Kasumi-1 (cell line): ENCODE measurements at places on chromosomes 7 and 10.

DNA sequence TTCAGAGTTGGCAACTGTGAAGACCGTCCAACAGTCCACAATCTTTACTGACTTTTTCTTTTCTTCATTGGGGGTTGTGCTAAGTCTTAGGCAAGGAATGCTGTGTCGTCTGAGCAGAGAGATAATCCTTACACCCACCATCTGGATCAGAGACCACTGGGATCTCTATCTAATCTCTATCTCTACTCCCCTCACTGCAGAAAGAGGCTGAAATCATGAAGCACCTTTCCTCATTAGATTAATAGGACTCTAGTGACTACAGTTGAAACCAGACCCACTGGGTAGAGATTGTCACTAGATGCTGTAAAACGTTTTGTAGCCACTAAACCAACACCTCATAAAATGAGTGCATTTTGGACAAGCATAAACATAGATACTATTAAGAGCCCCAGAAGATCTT, 387.4 kb upstream of the CELF2 start:
- DNase-seq: no peak

DNA sequence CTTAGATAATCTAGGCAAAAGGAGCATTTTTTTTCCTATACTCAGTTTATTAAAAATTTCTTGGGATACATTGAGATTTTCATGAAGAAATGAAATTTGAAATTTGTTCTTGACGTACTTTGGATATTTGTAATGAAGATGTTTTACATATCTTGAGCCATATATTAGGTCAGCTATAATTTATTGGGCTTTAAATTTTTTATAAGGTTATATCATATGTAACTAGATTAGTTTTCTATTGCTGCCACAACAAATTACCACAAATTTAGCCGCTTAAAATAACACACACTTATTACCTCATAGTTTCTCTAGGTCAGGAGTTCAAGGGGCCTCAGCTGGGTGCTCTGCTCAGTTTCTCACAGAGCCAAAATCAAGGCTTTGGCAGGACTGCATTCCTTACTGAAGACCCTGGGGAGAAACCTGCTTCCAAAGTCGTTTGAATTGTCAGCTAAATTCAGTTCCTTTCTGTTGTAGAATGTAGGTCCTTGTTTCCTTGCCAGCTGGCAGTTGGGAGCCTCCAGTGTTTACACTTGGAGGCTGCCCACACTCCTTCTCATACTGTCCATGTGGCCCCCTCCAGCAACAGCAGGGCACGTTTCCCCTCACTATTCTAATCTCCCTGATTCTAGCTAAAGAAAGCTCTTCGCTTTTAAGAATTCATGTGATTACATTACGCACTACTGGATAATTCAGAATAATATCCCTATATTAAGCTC, 42.6 kb upstream of the DNAH11 start:
- DNase-seq: no peak

DNA sequence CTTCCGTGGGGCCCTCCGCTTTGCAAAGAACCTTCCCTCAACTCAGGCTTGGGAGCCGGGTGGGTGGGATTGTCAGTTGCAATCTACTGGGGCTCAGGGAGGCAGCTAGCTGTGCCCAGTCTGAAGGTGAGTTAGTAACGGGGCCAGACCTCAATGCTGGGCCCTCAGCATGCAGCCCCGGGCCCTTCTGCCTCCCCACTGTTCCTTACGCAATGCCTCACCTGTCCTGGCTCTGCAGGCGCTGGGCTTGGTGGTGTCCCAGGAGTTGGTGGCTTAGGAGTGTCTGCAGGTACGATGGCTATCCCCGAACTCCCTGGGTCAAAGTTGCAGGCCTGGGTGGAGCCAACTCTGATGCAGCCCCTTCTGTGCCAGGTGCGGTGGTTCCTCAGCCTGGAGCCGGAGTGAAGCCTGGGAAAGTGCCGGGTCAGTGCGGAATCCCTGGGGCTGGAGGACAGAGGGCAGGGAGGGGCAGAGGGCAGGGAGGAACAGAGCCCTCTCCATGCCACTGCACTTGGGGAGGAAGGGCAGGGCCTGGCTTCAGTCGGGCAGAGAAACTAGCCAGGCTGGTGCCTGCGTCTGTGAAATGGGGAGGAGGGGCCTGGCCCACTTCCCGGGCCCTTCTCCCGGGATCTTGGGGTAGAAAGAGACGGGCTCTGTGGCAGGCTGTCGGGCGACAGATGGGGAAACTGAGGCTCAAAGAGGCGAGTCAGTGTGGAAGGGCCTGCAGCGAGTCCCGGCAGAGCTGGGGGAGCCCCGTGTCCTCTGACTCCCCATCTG, 15.0 kb downstream of the ELN start:
- DNase-seq: no peak

- no peak for DNase-seq
Observed at GRCh38 chr10:86252079-86252478, 114.5 kb downstream of the GRID1 start.

DNA sequence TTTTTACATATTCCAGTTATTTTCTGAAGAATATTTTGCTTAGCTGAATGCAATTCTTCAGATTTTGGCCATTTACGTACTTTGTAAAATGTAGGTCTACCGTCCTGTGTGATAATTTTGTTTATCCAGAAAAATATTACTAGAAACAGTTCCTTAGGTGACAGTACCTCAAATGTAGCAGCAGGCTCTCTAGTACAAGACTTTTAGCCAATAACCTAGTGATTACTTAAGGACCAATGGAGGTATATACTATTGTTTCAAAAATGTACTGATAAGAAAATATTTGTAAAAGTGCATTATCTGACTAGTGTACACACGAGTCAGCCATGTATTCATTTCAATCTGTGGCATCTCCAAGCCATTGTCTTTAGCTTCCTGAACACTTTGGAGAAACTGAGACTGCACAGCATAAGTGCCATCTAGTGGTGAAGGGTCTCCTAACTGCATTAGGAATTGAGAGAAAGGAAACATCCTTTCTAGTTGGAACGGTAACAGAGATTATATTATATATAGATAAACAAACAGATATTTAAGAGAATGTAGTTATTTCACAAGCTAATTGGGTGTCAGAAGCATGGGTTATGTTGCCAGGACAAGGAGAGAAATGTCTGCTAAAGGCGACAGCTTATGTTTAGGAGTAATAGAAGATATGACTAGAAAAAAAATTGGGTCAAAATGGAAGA, 23.7 kb downstream of the RTKN2 start:
- DNase-seq: peak; percentile 85

DNA sequence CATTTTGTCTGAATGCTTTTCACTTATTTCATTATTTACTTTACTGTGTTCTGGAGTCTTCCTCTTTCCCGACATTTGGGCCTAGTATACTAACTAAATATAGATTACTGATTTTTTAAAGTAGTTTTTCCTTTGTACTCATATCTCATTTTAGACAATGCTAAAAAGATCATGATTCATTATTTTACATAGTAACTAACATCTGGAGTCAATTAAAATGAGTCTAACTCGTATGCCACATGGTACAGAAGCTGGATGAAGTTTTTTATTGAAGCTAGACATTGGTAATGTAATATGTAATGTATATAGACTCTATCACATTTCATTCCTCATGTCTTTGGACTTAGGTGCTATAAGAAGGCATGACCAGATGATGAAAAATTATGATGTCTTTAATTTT, 156.3 kb upstream of the HGF start:
- DNase-seq: no peak

GRCh38 chr10:105068497-105068896, 427.4 kb downstream of the SORCS3 start:
- no peak for DNase-seq

DNA sequence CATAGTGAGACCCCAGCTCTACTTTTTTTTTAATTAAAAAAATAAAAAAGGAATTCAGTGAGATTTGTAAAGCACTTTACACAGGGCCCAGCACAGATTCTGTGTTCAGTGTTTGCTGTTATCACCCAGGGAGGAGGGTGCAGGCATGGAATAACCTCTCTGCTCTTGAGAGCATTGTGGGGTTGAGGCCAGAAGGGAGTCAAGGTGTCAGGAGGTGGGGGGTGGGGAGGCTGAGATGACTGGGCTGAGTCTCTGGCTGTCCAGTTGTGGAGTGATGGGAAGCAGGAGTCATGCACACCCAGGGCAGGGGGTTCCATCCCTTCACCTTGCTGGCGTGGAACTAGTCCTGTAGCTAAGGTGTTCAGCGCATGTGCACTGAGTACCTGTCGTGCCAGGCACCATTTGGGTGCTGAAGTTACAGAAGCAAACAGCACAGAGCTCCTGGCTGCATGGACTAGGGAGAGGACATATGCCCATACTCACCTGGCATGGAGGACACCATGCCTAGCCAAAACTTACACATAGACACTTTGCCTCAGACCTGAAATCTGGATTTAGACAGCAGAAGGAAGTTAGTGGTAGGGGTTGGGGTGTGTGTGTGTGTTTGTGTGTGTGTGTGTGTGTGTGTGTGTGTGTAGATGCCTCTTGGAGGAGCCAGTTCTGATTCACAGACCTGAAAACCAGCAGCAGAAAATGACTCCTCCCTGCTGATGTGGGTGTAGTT, 69.2 kb upstream of the LRRC4 start:
- DNase-seq: peak; percentile 16

- no peak for DNase-seq
Observed at GRCh38 chr10:28343252-28343651, 40.4 kb upstream of the MPP7 start.

- DNase-seq: no peak
Observed at GRCh38 chr7:44275957-44276570, 49.3 kb downstream of the CAMK2B start.

DNA sequence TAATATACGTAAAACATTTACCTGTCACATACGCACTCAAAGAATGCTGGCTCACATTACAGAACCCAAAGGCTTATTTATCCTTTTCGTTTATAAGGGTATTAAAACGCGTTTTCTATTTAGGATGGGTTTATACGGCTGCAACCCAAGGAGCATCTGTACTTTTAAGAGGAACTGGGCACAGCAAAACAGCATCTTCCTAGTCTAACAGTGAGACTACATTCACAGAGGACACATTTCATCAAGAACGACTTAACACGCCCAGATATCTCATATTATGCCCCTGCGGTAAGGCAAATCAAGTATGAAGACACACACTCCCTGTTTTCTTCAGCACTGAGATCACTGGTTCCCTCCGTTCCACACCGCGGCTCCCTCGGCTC, 533 bp upstream of the DMTF1 start:
- DNase-seq: peak; percentile 81

DNA sequence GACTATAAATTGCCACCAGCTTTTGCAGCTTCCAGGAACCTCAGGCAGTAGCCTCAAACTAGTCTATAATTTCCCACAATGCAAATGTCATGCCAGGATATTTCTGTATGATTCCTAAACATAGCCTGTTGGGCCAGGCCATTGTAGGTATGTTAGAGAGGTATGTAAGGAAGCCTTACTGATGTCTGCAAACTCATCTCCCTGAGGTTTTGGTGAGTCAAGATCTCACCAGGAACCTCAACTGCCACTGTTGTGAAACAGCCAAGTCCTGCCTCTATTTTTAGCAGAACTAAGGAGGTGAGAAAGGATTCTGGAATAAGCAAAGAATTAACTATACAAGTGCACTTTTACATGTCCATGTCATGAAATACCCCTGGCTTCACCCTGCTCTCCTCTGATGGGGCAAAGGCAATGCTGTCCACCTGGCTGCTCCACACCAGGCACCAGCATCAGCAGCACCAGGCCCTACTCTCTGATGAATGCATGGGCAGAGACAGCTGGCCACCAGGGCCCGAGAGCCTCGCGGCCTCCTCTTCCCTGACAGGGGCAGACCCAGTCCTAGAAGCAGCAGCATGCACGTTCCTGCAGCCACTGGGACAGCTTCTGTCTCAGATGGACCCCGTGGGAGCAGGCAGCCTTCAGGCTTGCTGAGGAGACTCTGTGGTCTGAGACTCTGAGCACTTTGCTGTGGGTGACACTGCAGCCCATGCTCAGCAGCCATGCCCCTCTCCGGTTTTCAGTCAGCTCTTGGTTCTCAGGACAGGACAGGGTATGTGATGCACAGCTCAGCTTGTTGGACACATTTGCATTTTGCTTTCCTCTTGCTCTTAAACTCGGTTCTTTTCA, 147.3 kb downstream of the ZMYND11 start:
- DNase-seq: peak; percentile 44

DNA sequence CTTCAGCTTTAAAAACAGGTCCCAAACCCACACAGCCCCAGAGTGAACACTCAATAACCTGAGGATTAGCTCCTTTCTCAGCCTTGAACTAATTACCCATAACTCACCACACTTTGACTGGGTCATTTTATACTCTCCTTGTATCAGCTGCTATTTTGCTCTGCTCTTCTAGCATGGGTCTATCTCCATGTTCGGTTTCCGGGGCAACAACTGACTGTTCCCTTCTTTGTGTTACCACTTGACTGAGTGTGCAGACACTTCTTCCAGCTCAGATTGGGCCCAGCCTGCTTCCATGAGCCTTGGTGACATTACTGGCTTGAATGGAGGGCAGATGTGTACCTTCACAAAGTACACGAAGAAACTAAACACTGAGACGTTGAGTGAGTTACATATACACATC, 31.5 kb upstream of the PRPS1L1 start:
- DNase-seq: no peak

GRCh38 chr10:65861249-65861648, 1064.6 kb upstream of the LRRTM3 start:
- no peak for DNase-seq

DNA sequence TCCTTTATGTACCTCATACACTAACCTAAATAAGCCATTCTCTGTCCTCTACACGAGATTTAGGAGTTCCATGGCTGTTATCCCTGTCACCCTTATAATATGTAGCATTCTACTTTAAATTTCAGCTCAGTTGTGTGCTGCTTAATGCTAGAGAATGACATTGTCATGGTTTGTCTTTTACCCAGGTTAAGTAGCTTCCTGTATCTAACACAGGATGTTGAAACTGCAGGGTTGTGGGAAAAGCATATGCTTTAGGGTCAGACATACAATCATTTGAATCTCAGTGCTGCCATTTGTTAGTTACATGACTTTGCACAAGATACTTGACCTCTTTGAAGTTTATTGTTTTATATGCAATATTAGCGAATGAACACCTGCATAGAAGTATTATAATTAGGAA, 235.1 kb upstream of the CACNA2D1 start:
- no peak for DNase-seq

DNA sequence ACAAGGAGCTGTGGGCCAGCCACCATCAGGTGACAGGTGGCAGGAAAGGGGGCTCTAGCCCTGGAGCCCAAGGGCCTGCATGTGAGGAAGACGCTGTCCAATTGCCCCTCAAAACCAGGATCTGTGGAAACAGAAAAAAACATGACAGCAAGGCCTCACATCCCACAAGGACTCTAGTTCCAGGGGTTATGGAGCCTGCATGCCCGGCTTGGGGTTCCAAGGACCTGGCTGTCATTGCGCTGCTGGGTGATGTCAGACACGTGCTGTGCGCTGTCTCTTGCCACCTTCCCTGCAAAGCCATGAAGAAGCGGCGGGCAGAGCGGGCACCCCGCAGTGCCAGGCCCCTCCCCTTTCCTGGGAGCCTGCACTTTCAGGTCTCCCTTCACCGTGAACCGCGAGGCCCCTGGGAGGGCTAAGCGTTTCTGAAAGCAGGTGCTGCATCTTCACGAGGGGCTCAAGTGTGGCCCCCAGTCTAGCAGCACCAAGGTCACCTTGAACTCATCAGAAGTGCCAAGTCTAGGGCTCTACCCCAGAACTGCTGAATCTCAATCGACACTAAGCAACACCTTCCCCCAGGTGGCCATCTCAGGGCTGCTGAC, 15.1 kb upstream of the CRYGN start:
- DNase-seq: no peak
